ENCODE measurements at places on chromosomes 6 and 20. TPM values are rescaled to one million over a fixed set of nuclear protein-coding genes. Genes with fewer than 3 reads are reported as not detected.

SSTR4 gene
- not detected for total RNA-seq

OR12D3 gene
- not detected for total RNA-seq

CAPN11 gene
- 1.0 TPM for total RNA-seq

GPSM3 gene
- total RNA-seq = 291 TPM

TSPO2 gene
- total RNA-seq = not detected

ARMC12 gene
- 0.78 TPM for total RNA-seq

TUBB2B gene
- total RNA-seq = 0.75 TPM

NKAIN4 gene
- not detected for total RNA-seq

GRCh38 chr6:112027942-112028674, 25.8 kb upstream of the CCN6 start:
- DNase-seq = no peak

DNA sequence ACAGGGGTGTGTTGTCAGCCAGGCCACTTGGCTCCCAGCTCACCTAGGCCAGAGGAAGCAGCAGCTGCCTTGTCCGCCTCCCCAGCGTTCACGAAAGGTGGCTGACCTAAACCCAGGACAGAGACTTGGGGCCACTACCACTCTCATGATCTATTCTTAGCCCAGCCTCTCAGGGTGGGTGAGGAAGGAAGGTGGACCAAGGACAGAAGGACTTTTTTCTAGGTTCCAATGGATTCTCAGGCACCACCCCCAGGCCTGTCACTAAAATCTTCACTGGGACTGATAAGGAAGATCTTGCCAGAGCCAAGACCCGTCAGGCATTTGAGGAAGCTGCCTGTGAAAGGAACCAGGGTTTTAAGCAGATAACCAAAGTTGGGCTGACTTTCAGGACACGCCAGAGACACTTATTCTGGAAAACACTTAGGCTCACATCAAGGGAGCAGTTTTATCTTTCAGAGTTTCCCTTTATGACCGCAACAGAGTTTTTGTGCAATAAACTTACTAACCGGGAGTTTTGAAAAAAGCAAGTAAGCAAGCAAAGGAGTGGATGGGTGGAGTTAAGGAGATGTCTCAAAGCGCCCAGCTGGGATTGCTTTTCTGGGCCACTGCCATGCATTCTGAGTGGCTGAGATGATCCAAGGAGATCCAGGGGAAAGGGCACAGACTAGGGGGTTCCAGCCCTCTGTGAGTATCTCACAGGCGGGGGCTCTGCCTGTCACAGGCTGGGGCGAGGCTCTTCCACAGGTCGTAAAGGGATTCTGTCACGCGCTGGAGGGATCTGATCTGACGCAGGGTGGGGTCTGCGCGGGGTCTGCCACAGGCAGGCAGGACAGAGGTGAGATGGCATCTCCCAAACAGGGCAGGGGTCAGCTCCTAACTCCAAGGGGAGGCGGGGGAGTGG, 989 bp downstream of the FITM2 start:
- DNase-seq = no peak

DNA sequence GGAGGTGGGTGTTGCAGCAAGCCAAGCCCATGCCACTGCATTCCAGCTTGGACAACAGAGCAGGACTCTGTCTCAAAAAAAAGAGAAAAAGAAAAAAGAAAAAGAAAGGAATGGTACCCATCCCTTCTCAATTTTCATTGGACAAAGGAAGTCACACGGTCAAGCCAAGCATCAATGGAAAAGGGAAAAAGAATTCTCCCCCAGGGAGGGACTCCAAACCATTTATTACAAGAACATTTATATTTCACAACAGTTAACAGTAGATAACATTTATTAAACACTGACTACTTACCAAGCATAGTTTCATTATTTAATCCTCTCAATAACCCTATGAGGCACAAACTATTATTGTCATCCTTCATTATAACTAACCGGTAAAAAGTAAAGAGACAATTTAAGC, 6.6 kb upstream of the KIF13A start:
- no peak for DNase-seq

GRCh38 chr20:44247131-44247571, at the start of gene GDAP1L1:
TSS of gene GDAP1L1 (plus strand) at chr20:44247308. CDS start at chr20:44247335, 27 bp downstream.
- DNase-seq = no peak

DNA sequence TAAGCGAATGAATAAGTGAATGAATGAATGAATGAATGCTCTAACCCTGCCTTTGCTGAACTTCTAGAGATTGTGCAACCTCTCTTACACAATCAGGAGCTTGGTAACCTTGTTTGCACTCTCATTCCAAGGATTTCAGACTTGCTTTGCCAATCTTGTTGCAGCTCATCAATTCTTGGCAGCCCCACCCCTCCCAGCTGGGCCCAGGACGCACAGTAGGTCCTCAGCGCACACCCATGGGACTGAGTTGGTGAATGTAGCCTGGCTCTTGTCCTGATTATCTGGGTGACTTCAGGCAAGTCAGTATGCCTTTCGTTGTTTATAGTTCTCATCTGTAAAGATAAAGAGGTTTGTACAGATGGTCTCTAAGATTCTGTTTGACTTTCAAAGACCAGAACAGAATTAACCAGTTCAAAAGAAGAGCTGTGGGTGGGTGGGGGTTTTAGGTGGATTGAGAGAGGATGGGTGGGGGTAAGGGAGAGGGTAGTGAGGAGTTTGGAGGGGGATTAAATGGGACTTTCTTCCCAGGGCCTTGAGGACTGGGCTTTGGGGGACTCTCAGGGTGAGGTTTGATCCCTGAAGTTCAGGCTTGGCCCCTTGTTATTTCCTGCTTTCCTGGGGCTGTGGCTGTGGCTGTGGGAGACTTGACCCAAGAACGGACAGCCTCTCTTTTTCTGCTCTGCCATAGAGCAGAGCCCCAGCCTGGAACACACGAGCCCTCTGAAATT, 33.2 kb downstream of the VEGFA start:
- DNase-seq = no peak

DNA sequence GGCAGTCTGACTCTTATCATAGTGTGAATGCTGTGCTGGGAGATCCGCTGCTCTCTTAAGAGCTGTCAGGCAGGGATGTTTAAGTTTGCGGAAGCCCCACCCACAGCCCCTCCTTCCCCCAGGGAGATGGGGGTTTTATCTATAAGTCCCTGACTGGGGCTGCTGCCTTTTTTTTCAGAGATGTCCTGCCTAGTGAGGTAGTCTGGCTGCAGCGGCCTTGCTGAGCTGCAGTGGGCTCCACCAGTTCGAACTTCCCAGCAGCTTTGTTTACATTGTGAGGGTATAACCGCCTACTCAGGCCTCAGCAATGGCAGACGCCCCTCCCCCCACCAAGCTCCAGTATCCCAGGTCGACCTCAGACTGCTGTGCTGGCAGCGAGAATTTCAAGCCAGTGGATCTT, 75.7 kb upstream of the UST start:
- DNase-seq = no peak

GRCh38 chr20:62887152-62887859, 25.7 kb upstream of the TCFL5 start:
- no peak for DNase-seq

DNA sequence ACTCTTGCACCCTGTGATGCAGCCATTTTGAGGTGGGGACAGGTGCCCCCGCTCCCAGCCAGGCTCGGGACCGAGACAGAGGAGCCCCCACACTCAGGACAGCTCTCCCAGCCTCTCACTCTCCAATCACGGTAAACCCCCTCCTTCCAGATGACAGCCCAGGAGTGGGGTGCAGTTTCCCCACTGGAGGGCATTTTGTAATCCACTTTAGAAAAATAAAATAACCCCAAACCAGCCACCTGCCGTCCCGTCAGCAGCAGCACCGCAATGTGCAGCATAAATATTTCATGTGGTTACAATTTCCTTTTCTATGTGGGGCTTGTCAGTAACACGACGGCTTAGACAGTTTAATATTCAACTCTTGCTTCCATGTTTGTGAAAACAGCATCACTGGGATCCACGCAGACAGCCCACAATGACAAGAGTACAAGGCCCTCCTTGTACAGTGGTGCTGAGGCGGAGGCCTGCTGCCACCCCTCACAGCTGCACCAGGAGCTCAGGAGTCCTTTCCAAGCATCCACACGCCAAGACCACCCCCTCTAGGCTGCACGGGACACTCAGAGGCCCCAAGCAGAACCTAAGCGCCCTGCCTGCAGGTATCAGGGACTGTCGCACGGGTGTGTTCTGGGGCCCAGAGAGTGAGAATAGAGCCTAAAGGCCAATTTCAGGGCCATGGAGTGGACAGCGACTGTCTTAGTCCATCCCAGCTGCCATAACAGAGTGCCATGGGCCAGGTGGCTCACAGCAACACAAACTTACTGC, 116.7 kb downstream of the JPH2 start:
- no peak for DNase-seq

DNA sequence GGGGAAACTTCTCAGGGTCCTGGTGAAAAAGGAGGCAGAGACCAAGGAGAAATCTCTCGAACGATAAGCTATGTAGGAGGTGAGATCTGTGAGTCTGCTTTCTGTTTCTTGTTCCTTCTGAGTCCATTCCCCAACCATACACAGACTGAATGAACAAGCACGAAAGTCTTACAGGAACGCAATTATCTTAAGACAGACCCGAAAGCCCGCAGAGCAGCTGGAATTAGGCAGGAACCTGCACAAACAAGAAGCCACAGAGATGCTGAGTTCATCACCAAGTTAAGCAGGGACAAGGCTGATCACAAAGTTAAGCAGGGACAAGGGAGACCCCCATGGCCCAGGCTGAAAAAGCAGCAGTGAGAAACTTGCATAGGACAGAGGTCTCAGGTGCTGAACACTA, 21.4 kb upstream of the NELFCD start:
- no peak for DNase-seq

DNA sequence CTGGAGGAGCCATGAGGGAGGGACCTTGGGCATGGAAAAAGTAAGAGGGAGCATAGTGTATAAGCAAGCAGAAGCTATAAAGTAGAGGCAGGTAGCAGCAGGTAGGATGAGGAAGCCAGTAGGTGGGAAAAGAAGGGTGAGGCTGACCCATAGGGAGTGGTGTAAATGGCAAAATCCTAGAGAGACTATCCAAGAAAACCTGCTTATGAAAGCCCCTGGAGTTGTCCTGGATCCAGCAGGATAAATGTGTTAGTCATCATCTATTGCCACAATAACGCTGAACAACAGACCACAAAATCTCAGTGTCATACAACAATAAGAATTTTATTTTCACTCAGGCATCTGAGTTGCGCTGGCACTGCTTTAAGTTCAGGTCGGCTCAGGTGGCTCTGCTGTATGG, 30.2 kb downstream of the CHD6 start:
- no peak for DNase-seq

GRCh38 chr20:34595377-34596184, 37.1 kb downstream of the MAP1LC3A start:
- no peak for DNase-seq

- no peak for DNase-seq
Measured at GRCh38 chr20:50597406-50597969, 87.3 kb downstream of the PTPN1 start.

DNA sequence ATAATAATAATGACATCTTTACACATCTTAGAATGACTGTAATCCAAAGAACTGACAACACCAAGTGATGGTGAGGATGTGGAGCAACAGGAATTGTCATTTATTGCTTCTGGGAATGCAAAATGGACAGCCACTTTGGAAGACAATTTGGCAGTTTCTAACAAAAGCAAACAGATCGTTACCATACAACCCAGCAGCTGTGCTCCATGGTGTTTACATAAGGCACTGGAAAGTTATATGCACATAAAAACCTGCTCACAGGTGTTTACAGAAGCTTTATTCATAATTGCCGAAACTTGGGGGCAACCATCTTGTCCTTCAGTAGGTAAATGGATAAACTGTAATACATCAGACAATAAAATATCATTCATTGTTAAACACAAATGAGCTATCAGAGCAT, 18.3 kb upstream of the ASF1A start:
- no peak for DNase-seq

GRCh38 chr20:35007413-35007812, 51.7 kb downstream of the MYH7B start:
- DNase-seq = no peak

DNA sequence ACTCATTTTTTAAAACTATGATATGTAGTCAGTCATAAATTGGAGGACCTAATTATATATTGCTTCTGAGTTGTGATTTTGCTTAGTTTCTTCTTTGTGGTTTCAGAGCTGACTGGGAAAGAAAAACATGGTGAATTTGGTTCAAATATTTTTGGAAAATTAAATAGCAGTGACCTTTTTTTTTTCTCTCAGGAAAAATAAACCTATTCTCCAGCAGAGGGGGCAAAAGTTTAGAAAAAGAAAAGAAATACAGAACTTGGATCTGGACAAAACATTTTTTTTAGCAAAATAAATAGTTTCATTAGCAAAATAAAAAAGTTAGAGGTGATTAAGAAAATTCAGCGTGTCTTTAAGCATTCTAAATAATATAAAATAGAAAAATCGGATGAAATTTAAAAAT, 10.2 kb downstream of the COL10A1 start:
- no peak for DNase-seq

DNA sequence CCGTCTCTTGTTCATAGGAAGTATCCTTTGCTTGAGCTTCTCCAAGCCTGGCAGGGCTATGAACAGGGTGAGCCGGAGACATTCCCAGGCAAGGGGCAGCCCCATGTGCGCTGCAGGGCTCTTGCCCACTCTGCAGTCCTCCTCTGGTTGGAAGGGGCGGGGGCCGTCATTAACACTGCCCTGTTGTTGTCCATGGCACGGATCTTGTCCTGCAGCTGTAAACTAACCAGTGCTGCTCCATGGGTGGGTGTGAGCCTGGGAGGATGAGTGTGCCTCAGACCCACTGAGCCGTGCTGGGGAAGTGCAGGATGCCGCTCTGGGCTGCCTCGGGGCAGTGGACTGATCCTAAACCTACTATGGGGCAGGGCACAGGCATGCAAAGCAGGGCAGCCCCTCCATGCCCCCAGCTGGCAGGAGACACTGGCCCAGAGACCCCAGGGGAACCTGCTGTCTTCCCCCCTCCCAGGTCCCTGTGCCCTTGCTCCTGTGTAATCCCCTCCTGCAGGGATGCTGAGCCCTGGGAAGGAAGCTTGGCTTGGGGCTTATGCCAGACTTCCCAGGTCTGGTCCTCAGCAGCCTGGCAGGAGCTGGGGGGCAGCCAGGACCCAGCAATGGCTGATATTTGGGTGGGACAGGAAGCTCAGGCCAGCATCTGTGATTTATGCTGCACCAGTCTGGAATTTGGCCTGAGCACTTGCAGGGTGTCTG, 8.5 kb downstream of the EBF4 start:
- DNase-seq = no peak

DNA sequence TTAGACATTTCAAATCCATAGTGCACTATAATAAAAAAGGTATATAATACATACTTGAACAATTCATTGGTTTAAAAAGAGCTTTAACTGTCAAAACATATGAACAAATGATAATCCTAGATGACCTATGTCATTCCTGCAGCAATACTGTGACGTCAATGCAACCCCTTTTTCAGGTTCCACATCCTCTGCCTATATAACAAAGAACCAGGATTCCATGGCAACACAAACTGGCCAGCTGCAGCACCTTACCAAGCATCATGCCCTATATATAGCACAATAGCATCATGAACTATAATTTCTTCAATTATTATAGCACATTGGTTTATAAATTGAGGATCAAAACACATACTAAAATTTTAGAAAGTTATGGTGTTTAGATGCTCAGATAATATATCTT, 578 bp upstream of the PTCHD4 start:
- no peak for DNase-seq
